Cardiac muscle cell (in vitro differentiated cells and primary cell): ENCODE measurements at places on chromosomes 11 and 22.

DNA sequence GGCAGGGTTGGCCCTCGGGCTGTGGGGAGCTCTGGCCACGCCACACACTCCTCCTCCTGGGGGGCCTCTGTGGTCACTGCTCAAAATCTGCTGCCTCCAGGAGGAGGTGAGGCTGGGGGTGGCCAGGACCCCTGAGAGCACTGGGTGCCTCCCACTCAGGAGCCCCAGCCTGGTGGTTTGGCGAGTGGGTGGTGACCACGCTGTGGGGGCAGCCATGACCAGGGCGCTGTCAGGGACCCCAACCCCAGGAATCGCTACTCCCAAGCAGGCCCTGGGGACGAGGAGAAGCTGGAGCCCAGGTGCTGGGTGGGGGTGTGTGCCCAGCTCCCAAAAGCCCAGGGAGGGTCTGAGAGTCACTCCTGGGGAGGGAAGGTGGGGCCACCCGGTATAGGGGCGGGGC, 30.1 kb downstream of the TSPAN4 start:
- no peak for DNase-seq

DNA sequence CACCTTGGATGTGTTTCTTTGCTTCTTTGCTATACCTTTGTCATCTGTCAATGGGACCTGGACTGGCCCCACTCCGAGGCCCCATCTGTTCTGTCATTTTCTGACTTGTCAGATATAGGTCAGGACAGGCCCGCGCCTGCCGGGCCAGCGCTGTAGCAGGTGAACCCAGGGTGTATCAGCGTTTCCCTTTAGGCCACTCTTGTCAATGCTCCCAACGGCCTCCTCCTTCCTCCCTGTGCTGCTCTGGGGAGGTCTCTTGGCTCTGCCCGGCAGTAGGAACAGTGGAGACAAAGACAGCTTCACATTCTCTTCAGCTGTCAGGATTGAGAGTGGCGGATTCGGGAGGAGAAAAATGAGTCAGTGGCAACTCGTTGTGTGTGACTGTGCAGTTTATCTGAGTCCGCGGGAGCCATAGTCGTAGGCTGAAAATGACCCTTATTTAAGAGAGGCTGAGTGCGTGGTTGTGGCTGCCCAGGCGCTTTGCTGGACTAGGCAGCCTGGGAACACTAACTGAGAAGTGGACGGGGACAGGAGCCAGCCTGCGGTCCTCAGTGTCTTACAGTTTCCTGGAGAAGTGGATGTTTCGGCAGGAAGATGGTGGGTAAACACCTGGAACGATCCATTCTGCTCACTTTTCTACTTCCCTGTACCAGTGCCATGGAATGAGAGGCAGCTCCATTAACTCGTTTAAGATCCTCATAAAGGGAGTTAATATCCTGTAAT, 102.3 kb downstream of the PRR5L start:
- DNase-seq = no peak

- no peak for DNase-seq
Measured at GRCh38 chr11:23143022-23143421, 282.7 kb upstream of the CCDC179 start.

DNA sequence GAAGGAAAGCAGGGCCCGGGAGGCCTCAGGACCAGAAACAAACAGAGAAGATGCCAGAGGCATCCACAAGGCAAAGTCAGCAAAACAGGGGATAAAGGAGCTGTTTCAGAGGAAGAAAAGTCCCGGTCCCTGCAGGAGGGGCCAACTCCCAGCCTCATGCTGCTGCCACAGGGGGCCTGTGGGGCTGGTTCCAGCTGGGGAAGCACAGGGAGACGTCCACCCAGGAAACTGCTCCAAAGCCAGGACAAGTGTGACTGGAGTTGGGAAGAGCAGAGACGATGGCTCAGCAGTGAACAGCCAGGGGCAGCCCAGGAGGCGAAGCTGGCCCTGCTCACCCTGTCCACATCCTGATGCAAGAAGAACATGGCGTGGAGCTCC, 454.4 kb downstream of the BRD1 start:
- DNase-seq = no peak

GRCh38 chr11:10895285-10895684, 37.4 kb upstream of the ZBED5 start:
- no peak for DNase-seq

GRCh38 chr11:94873916-94874540, 99.3 kb downstream of the CWC15 start:
- DNase-seq = no peak

GRCh38 chr22:50505276-50505775, 2.2 kb downstream of the LMF2 start:
- DNase-seq = no peak

DNA sequence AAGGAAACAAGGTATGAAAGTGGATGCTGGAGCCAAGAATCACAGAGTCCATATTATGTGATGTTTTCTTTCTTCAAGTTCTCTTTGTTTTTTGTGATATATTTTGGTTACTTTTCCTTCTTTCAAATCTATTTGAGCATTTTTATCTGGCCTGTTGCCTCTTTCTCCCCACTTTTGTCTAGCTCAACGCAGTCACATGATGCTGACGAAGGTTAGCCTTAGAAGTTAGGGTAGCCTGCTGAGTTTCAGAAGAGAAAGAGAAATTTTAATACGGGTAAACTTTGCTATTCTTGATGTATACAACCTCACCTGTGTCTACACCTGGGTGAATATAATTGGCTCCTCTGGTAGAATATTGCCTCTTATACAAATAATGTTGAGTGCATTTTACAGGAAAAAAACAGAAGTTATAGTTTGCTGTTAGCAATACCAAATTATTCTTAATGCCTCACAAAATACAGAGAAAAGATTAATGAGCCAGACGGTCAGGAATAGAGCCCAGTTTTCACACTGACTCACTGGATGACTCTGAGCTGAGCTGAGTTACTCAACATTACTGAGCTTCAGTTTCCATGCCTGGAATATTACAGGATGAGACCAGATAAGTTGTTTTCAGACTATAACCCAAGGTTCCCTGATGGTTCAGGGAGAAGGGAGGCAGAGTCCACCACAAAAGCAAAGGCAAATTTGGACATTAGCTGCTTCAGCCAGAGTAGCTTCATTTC, 161.6 kb upstream of the BDNF start:
- no peak for DNase-seq

- peak; percentile 91 for DNase-seq
Measured at GRCh38 chr11:313787-314553, at the start of gene IFITM1. IFITM1 (plus strand) TSS chr11:314040; CDS start chr11:314171, 131 bp downstream.

- no peak for DNase-seq
Measured at GRCh38 chr22:24485170-24485569, 10.0 kb upstream of the UPB1 start.

GRCh38 chr11:41056892-41057569, 402.4 kb downstream of the LRRC4C start:
- DNase-seq = no peak
